ENCODE measurements at places on chromosomes 2 and 18.

- no peak for DNase-seq
Observed at GRCh38 chr2:120348134-120348736, 2.3 kb downstream of the INHBB start.

GRCh38 chr2:204470178-204470620, 75.1 kb upstream of the PARD3B start:
- DNase-seq, result no peak

GRCh38 chr2:95361216-95361980, 41.1 kb upstream of the FAHD2A start:
- no peak for DNase-seq

- DNase-seq, result no peak
Observed at GRCh38 chr18:48848641-48849143, 102.1 kb downstream of the SMAD7 start.

DNA sequence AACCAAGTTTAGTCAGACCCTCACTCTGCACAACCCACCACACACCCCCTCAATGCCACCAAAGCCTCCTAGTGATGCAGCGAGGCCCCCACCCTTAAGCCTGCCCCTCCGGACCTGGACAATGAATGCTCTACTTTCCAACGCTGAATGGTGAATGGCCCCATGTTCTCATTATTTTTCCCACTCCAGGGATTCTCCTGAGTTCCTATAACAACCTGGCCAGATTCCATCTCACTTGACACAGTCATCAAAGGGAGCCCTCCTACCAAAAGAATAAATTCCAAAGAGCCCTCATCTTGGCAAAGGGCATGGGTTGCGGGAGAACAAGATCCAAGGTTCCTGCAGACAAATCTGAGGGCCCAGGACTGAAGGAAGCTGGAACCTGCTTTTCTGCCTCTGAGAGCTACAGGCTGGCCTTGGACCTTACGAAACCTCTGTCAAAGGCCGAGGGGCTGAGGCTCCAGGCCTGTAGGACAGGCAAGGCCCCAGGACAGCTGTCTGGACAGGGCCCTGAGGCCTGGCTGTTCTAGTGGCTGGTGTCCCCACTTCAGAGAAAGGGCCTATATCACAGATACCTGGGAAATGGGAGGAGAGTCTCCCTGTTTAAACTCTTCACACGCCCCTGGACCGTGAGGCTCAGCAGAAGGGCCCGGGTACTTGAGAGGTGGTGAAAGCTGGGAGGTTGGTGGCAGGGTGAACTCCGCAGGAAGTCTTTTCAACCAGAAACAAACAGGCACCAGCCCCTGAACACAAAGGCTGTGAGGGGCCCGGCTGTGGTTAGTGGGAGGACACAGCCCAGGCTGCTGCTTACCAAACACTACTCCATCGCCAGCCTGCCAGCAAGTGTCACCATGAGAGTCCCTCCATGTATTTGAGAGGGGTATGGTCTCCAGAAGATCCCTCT, 27.3 kb downstream of the SFXN5 start:
- DNase-seq, result no peak

All from stimulated activated CD8-positive, alpha-beta memory T cell treated with anti-CD3 and anti-CD28 coated beads, Interleukin-15, amount 100 ng/mL, for 4 hours (primary cell).